Mesenteric fat pad (tissue), 1 donor: ENCODE measurements at places on chromosomes 7 and 10. TPM values are rescaled to one million over a fixed set of nuclear protein-coding genes. Genes with fewer than 3 reads are reported as not detected.

- DNase-seq: no peak
Observed at GRCh38 chr10:103396789-103397087, 312 bp downstream of the PDCD11 start.

- no peak for DNase-seq
Observed at GRCh38 chr7:116030651-116031276, at the start of gene TFEC. TFEC (minus strand) TSS chr7:116030763; CDS start chr7:115984441, 46,322 bp downstream.

DNA sequence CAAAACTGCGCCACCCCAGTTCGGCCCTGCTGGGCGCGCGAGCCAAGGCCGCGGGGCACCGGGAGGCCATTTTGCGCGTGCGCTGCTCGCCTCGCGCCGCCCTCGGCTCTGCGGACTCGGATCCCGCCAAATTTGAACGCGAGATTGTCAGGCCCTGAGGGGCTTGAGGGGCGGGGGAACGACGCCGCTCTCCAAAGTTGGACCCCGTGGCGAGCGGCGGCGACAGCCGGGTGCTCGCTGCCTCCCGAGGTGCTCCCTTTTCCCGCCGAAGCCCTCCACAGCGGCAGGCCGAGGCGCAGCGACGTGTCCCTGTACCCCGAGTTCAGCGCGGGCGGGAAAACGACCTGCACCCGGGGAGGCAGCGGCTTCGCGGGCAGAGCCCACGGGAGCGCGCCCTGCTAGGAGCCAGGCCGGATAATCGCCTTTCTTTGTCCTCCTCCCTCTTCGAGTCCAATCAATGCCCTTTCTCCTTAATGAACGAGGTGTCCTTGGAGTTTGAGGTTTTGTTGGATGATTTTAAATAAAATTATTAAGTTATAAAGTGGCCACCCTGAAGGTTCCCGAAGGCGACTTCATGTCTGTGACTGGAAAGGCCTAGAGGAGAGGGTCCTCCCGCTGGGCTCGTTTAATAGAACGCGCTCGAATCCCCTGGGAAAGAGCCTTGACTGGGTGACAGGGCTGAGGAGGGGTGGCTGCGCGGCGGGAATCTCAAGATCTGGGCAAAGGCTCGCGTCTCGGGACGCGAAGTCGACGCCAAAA, 10.7 kb upstream of the SPAG6 start:
- DNase-seq: no peak

- DNase-seq: no peak
Observed at GRCh38 chr7:88046839-88047573, 113.0 kb downstream of the ADAM22 start.

DNA sequence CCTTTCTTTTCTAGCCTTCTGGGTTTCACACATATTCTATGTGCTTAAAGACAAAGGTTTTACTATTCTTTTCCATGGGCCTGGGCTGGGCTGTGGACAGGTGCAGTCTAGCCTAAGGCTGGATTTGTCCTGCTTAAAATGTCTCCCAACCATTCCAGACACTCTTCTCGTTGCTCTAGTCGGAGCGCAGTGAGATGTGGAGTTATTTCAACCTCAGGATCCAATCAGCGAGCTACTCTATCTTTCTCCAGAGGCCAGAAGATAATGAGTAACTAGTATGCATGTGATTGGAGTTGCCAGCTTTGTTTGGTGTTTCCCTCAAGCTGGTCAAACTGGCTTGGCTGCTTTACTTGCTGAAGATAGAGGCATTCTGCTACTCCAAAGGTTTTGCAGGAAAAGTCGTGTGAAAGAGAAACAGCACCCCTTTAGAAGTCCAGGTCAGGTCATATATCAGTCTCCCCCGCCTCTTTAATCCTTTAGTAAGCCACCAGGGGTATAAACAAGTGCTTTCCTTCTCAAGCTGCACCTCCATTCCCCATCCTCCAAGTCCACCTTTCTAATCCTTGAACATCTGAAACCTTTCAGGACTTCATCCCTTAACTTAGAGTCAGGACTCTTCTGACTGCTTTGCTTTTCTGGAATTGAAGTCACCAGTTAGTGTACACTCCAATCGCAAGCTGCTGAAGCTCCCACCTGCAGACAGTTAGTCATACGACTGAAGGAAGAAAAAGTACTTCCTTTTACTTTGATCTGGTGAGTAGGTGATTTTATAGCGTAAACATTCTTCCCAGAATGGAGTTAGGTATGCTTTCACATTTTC, 78.8 kb downstream of the DNMBP start:
- no peak for DNase-seq

GRCh38 chr7:151060416-151061212, 1.2 kb downstream of the SLC4A2 start:
- no peak for DNase-seq

Gene ZC3HAV1L
- 13.6 TPM for total RNA-seq

Gene NXPH1
- total RNA-seq: not detected

Gene TRIM4
- total RNA-seq: 21.2 TPM

Gene CDHR1
- 0.35 TPM for total RNA-seq

Gene GJD4
- total RNA-seq: not detected
